ENCODE measurements at places on chromosomes 5 and 9.

- DNase-seq: no peak
These were observed 35.2 kb downstream of the INSYN2B start for GRCh38 chr5:169944922-169945680.

DNA sequence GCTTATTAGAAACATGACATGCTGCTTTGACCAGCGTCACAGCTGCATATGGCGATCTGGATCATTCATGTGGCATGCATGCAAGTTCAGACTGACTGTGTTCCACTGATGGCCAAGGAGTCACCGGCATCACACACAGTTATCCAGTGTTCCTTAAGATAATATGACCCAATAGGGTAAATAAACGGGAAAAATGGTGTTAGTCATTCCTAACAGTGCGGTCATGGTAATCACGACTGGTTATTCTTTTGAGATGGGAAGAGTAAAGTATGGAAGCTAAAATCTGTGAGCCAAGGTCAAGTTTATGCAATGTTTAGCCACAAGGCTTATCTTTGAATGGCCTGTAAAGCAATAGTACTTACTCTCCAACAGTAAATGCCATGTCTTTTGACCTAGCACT lies 29.3 kb upstream of the LVRN start:
- no peak for DNase-seq

GRCh38 chr5:89374144-89374784 lies 491.3 kb upstream of the MEF2C start:
- DNase-seq: no peak

- no peak for DNase-seq
These were observed 32.8 kb upstream of the IL17B start for GRCh38 chr5:149411738-149412519.

DNA sequence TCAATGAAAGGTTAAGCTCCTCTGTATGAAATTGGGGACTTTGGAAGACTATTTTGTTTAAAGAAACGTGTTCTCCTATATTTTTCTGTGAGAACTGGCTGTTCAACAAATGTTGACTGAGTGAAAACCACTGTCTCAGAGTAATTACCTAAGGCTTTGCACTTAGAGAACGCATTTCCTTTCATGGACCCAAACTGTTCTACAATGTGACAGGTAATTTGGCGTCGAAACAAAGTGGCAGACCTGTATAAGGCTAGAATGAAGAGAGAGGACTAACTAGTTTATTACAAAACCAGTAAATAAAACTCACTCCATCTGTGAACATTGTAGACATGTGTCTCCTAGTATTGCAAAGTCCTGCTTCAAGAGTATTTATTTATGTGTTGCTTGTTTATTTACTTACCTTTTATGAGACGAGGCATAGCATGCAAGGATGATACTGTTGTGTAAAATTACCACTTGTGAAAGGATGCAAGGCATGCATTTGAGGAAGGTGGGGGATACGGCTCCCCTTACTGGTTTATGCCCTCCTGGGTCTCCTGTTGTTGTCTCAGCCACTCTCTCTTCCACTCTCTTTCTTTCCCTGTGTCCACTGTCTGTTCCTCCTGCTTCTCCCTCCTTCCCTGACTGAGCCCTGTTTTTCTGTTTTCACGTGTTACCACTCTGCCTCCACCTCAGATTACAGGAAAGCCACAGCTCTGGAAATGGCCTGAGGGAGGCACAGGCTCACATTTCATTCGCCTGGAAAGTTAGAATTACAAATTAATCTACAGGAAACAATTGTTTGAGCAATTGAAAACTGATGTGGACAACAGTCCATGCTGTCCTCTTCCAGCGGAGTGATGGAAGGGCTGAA lies 444.0 kb upstream of the ZNF608 start:
- no peak for DNase-seq

GRCh38 chr5:1899201-1899600 lies 16.5 kb upstream of the IRX4 start:
- DNase-seq: no peak

DNA sequence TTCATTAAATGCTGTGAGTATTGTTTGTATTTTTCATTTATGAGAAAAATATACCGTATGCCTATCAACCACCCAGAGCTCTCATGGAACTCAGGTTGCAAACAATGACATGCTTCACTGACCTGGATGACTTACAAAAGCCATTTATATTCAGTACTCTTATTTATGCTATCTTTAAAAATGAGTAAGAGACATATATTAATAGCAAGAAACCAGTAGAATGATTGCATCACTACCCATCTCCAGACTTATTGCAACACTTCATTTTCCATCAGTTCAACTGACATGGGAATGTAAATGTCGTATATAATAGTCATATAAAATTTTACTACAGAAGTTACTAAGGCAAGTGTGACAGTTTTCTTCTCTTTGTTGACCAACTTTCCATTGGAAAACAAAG lies 69.1 kb downstream of the OTP start:
- no peak for DNase-seq

GRCh38 chr5:91058155-91058554 lies 325.0 kb downstream of the ARRDC3 start:
- no peak for DNase-seq

DNA sequence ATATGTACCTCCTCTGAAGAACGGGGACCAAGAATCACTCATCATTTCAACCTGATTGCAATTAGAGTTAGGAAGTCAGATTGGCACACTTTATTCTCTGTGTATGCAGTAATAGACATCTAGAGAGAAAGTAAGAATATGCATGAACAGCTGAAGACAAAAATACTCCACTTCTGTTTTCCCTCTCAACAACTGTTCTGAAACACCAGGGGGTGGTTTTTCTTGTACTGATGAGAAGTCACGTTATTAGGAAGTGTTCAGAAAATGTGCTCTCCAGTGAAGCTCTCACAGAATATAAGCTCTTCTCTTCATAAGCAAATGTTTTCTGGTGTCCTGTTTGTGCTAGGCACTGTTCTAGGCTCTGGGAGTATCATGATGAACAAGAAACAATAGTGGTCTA lies 531.7 kb upstream of the C9orf72 start:
- DNase-seq: no peak

DNA sequence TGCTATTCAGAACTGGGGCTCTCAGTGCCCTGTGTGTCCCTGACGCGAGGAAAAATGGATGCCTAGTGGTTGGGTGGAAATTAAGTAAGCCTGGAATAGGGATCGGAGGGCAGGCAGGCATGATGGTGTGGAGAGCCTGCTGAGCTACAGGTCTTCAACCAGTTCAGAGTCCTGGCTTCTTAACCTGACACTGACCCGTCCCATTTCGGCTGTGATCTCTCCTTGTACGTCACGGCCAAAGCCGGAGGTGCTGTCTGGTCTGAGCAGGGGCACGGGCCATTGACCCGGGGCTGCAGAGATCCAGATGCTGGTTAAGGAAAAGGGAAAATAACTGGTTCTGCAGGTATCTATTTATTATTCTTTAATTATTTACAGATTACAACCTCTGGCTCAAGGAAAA lies 27.9 kb downstream of the RHOBTB3 start:
- DNase-seq: no peak

- no peak for DNase-seq
These were observed 256.3 kb downstream of the SMARCA2 start for GRCh38 chr9:2271426-2271825.

DNA sequence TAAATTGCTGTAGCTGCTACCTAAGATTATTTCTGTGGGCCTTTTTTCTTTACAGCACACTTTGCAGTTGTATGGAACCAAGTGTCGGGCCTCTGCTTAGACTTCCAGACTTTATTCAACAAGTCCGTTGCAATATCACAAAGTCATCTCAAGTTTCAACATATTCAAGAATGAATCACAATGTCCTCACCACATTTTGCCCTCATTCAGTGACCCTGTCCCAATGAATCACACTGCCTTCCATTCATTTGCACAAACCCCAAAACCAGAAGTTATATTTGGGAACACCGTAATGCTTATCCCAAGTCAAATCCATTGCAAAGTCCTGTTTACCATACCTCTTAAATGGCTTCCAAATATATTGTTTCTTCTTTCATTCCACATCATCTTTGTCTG lies 439.6 kb downstream of the CSNK1G3 start:
- no peak for DNase-seq

- no peak for DNase-seq
These were observed 114.8 kb downstream of the WNK2 start for GRCh38 chr9:93298498-93299417.

DNA sequence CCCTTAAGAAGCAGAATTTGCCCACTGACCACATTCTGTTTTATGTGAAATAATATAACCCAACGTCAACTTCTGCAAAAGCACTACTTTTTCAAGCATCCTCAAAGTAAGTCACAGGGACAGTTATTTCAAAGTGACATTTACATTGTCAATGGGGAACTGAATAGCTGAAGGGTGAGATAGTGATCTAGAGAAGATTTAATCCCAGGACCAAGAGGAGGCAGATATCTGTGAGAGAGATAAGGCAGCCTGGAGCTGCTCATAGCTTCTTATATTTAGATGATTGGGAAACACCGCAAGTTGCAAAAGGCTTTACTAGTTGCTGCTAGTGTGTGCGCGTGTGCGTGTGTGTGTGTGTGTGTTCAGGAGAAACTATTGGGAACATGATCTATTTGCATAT lies 210.4 kb upstream of the RFX3 start:
- DNase-seq: no peak

- no peak for DNase-seq
These were observed 84.7 kb downstream of the EDIL3 start for GRCh38 chr5:84299959-84300358.

- DNase-seq: no peak
These were observed 309.6 kb upstream of the CCNH start for GRCh38 chr5:87722286-87722685.

DNA sequence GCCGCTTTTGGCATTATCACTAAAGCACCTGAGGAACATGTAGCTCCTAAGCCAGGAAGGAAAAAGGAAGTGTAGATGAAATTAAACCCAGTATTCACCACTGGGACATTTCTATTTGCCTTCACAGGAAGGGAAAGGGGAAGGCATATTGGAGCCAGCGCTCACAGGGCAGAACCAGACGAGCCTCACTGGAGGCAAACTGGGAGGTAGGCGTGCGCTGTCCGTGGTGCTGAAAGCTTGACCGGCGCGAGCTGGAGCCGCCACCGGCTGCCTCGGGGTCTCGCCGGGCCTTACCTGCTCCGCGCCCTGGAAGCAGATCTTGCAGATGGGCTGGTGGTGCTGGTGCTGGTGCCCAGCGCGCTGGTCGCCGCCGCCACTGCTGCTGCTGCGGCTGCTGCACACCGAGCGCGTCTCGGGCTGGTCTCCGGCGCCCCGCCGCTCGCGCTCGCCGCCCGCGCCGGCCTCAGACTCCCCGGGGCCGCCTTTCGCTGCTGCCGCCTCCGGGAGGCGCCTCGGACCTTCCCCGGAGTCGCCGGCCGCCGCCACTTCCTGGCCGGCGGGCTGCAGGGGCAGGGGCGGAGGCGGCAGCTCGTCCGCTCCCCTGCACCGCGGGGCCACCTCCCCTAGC lies 732 bp downstream of the MARCHF11 start:
- peak; percentile 11 for DNase-seq

DNA sequence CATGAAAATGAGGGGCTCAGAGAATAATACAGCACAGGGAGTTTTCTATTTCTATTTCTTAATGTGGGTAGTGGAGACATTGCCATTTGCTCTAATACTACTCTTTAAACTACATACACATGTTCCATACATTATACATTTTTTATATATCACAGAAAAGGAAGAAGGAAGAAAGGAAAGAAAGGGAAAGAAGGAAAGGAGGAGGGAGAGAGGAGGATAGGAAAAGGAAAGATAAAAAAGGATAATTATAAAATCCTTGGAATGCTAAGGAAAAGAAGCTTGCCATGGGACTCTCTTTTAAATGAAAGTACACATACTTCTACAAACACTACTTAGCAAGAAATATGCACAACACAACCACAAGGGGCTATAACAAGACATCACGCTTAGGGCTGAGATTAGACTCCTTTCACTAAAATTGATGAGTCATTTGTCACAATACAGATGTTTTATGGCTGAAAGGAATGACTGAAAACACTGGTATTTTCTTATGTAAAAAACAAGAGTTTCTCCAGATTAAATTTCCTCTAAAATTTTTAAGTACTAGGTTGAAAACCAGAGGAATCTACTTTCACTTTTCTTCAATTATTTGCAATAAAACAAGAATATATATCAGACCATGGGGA lies 219.8 kb downstream of the ARL15 start:
- no peak for DNase-seq

DNA sequence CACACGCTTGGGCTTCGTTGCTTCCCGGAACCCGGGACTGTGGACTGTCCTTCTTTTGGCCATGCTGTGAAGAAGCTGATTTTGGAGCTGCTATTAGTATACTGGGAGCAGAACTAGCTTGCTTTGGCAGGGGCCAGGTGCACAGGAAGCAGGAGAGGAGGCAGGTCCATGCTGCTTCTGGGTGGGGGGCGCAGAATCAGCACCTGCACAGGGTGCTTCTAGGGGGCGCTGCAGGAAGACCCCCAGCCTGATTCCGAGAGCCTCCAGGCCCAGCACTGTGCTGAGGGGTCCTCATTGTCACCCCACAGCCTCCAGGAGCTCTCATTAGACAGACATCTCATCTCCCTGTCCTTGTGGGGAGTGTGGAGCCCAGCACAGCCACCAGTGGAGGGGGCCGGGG lies 252.6 kb upstream of the IRX4 start:
- DNase-seq: no peak

GRCh38 chr5:14356305-14356704 lies 213.2 kb downstream of the TRIO start:
- DNase-seq: no peak

- no peak for DNase-seq
These were observed 25.7 kb downstream of the ABO start for GRCh38 chr9:133249337-133249736.

GRCh38 chr9:20742833-20743232 lies 58.8 kb downstream of the FOCAD start:
- no peak for DNase-seq

- DNase-seq: no peak
These were observed 4.5 kb downstream of the GPSM1 start for GRCh38 chr9:136331556-136332481.

- DNase-seq: no peak
These were observed 269.1 kb downstream of the RFX3 start for GRCh38 chr9:3256571-3257330.

DNA sequence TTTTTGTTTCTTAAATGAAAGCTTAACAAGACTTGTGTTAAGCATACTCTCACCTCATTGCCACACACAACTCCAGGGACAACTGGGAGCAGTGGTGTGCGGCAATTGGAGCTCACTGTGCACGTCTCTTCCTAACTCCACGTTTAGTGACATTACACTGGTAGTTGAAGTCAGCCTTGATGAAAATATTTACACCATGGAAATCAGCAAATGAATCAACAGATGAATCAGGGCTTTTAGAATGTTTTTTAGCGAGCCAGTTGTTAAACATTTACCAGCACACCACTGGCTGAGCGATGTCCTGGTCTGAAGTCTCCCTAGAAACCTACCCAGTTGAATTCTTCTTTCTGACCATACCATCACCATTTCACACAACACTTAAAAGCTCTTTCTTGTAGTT lies 67.3 kb downstream of the KLHL3 start:
- DNase-seq: no peak

- DNase-seq: no peak
These were observed 1.6 kb downstream of the GRK6 start for GRCh38 chr5:177427919-177428573.

DNA sequence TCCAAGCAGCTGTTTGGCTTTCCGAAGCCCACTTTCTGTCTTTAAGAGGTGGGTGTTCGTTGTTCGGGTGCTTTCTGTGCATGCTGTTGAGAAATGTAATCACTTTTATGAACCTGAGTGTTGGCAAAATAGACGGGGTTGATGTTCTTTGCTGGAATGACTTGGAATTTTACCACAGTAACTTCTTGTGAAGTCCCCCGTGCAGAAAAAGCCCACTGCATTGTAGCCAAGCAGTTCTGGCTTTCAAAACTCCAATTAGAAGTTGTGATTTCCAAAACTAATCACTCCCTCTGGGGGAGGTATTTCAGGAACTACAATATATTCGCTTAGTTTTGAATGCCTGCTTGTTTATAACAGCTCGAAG lies 111.1 kb downstream of the PAM start:
- DNase-seq: no peak

Data from amygdala (tissue), 56 donors.